ENCODE measurements at places on chromosomes 5 and 9.

DNA sequence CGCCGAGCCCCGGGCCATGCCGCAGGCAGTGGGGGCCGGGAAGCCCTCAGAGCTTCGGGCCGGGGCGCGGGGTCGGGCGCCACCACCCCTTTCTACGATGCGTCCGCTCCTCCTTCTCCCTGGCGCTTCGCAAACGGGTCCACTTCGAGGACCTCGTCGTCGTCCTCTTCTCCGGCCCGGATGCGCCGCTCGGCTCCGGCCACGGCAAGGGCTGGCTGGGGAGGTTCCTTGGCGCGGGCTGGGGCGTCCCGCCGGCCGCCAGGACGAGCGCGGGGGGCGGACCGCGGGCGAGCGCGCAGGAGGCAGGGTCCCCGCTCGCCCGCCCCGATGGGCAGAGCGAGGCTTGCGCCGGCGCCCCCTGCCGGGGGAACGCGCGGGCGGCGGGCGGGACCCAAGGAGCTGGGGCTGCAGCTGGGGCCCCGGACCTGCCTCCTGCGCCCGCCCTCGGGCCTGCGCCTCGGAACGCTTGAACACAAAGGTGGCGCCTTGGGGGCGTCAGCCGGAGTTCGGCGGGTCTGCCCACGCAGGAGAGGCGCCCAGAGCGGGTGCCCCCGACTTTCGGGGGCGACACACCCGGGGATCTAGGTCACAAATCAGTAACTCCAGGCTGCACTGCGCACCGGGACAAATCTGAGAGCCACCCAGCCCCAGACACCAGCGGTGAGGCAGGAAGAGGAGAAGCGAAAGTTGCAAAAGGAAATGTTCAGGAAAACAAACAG lies at the start of gene ROR2:
Gene ROR2 (minus strand): TSS at position 283 of the 719 bp plus-strand sequence.
- no peak for DNase-seq

DNA sequence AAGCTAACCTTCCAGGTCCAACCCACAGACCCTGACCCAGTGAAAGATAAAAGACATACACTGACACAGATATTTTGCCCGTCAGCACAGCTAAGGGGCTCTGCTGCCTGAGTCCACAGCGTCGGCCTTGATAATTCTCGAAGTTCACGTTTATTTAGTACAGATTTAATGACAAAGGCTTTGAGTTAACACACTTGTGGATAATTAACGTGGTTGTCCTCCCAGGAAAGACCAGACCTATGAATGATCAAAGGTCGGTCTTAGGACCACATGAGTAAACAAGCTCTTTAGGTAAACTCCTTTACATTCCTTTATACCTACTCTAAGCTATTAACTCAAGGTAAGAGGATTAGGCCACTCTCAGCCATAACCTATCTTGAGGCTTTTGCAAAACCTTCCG lies 11.3 kb upstream of the TEX10 start:
- DNase-seq: no peak

DNA sequence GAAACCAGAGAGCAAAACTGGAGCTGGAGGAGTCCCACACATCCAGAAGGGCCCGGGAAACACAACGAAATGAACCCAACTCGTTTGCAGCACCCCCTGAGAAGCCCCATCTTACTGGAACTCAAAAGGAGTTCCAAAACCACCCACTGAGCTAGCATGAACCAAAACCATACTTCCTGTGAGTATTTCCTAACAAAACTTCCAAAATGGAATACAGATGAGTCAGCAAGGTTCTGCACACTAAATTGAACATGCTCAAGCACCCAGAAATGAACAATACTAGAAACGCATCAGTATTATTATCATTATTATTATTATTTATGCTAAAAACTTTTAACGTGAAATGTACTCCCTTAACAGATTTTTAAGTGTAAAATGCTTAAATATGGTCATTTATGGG lies 8.0 kb upstream of the SPOCK1 start:
- no peak for DNase-seq

DNA sequence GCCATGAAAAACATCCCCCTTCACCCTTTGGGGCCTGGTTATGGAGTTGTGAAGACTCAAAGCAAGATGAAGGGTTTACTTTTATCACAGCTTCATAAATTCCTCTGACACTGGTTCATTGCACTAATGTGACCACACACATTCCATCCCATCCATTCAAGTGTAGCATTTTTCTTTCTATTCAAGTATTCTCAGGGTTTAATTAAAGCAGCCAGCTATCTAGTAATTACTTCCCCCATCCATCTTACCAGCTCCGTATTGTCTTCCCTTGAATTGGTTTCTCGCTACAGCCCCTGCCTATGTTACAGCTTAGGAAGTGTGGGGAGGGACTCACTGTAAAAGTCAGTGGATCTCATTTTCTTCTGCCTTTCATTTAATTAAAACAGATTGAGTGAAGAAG lies 387.0 kb upstream of the RFX3 start:
- no peak for DNase-seq

DNA sequence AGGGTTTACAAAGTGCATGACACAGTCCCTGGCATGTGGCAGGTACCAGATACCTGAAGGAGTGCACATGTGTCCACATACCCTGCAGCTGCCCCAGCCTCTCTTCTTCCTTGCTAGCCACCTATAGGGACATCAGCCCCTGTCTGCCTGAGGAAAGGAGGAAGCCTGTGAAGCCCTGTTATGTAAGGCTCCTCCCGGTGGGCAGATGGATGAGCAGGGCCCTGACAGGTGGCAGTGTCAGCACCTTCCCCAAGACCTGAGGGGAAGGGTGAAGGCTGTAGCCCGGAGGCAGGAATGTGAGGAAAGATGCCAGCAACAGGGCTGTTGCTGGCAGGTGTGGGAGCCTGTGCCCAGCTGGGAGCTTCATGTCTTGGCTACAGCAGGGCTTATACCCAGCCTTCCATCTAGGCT lies 21.7 kb downstream of the TCF7 start:
- no peak for DNase-seq

DNA sequence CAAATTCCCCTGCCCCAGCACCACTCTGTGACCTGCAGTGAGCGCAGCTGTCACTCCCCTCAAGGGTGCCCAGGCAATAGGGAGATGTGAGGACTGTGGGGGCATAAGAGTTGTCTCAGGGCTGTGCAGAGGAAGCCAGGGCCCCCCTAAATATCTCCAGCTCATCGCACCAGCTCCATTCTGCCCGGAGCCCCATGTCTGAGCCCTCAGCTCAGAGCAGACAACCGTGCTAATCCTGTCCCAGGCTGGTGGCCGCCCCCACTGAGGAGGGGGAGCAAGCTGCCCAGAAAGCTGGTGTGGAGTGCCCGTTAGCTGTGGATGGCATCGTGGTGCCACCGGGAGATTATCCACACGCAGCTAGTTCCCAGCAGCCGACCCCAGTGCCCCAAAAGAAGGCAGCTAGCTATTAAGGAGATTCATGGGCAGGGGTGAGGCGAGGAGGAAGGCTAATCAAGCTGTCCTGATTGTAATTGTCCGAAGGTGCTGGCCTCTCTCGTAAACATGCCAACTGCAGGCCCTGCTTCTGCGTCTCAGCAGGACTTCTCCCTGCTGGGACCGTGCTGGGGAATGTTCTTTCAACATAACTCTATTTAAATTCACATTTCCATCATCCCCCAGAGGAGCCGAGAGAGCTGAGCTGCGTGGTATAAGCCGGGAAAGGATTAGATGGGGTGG lies 17.0 kb upstream of the FIBCD1 start:
- no peak for DNase-seq

DNA sequence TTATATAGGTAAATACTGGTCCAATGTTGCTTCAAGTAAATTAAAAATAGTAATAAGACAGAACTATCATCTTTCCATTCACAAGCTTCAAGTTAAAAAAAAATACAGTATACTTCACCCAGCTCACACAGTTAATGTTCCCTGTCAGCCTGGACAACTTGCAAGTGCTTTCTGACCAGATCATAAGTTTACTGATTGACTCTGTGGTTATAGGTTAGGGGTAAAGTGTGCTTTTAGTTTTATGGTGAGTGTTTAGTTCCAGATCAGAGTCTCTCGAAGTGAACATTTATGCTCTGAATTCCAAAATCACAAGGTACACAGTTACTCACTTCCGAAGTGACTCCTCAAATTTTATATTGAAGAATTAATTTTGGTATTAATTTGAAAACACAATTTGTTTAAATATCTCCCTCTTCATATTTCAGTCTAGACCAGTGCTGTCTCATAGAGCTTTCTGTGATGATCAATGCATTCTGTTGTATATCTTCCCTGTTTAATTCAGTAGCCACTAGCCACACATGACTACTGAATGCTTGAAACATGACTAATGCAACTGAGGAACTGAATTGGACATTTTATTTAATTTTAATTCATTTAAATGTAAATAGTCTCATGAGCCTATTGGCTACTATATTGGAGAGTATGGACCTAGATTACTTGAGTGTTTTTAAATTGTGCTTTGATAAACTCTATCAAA lies 90.7 kb downstream of the MEF2C start:
- no peak for DNase-seq

DNA sequence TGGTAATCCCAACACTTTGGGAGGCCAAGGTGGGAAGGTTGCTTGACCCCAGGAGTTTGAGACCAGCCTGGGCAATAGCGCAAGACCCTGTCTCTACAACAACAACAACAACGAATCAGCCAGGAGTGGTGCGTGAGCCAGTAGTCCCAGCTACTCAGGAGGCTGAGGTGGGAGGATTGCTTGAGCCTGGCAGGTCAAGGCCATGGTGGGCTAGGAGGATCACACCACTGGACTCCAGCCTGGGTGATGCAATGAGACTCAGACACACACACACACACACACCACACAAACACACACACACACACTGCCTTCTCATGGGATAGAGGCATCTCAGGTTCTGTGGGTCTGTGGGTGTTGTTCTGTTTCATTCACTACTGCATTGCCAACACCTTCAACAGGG lies 115.0 kb downstream of the DCP2 start:
- DNase-seq: no peak

GRCh38 chr5:41790038-41790776 lies 80.0 kb downstream of the OXCT1 start:
- DNase-seq: no peak

- DNase-seq: no peak
Observed at GRCh38 chr5:137282216-137282615, 216.9 kb downstream of the SPOCK1 start.

DNA sequence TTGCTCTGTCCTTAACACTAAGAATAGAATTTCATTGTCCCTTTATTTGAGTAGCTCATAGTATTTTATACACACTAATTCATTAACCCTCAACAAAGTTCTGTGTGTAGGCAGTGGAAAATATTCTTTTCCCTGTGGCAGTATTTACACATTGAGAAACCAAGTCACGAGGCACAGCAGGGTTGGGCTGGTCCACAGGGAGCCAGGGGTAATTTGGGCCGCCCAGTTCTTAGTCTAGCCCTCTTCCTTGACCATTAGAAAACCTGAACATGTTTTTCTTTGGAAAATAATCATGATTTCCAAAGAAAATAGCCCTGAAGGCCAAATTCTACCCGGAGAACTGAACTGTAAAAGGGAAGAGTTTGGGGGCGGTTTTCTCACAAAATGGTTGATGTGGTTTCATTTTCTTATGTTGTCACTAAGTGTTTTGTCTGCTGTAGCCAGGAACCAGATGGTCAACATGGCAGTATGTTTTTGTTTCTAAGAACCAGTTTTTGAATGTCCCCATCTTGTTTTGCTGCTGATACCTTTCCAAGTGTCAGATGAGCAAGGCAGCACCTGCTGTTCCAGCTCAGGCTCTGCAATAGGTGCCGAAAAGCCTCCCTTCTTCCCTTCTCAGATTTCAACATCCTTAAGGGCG lies 29.6 kb downstream of the ARHGEF28 start:
- DNase-seq: no peak

DNA sequence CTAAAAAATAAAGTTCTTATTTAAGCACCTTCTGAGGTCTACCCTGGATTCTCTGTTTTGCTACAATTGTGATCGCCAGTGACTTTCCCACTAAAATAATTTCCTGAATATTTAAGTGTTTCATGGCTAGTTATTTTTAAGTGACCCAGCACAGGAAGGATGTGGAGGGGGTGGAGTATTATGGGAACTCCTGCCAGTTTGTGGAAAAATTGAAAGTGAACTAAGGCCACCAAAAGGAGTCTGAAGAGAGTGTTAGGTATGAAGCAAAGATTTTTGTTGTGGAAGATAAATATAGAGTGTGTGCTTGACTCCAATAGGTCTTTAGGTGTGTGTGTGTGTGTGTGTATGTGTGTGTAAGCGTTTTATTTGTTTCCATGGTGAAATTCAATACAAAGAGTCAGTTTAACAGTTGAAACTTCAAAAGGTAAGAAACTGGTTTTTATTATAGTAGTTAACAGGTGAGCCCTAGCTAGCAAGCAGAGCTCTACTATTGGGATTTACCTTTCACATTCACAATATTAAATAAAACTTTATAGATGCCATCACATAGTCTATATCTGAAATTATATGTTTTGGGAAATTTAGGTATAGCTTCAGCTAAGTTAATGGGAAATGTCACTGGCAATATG lies 25.6 kb downstream of the RASGRF2 start:
- DNase-seq: peak; percentile 11

GRCh38 chr5:88948746-88949600 lies 66.0 kb upstream of the MEF2C start:
- no peak for DNase-seq

GRCh38 chr9:25397746-25398145 lies 280.5 kb downstream of the TUSC1 start:
- DNase-seq: no peak

- DNase-seq: no peak
Observed at GRCh38 chr9:98957826-98958225, 14.1 kb downstream of the COL15A1 start.

GRCh38 chr5:90289837-90290236 lies 119.7 kb downstream of the CETN3 start:
- no peak for DNase-seq

DNA sequence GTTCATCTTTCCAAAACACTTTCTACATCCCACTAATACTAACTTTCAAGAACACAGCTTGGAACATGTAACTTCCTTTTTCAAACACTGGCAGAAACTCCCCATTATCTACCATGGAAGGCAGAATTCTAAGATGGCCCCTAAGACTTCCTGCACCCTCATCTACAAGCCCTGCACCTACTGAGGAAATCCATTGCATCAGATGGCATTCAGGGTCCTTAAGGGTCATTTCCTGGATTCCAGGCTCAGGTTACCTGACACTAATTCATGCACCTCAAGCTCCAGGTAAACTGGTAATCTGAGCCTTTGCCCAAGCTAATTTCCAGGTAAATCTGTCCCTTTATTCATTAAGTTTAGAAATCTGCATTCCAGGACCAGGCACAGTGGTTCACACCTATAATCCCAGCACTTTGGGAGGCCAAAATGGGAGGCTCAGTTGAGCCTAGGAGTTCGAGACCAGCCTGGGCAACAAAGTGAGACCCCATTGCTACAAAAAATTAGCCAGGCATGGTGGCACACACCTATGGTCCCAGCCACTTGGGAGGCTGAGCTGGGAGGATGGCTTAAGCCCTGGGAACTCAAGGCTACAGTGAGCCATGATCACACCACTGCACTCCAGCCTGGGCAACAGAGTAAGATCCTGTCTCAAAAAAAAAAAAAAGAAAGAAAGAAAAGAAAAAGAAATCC lies 91.6 kb downstream of the NFIB start:
- DNase-seq: no peak
